ENCODE measurements at places on chromosomes 3 and 15. TPM values are rescaled to one million over a fixed set of nuclear protein-coding genes. Genes with fewer than 3 reads are reported as not detected.

The ALDH1A2 gene
- 0.46 TPM for total RNA-seq

- peak; percentile 39 for DNase-seq
Measured at GRCh38 chr3:195467641-195468390, 25.0 kb upstream of the ACAP2 start.

DNA sequence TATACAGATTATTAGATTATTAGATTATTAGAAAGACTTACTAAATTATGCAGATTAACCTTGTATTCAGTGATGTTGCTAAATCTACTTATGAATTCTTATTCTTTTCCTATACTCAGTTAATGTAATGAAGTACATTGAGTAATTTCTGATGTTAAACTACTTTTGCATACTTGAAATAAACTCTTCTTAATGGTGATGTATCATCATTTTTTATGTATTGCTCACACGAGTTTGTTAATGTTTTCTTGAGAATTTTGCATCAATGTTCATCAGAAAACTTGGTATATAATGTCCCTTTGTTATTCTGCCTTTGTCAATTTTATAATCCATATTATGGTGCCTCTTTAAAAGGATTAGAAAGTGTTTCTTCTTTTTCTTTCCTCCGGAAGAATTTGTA lies 163.2 kb upstream of the COL8A1 start:
- DNase-seq = no peak

GRCh38 chr3:71662568-71662967 lies 62.6 kb downstream of the EIF4E3 start:
- no peak for DNase-seq

DNA sequence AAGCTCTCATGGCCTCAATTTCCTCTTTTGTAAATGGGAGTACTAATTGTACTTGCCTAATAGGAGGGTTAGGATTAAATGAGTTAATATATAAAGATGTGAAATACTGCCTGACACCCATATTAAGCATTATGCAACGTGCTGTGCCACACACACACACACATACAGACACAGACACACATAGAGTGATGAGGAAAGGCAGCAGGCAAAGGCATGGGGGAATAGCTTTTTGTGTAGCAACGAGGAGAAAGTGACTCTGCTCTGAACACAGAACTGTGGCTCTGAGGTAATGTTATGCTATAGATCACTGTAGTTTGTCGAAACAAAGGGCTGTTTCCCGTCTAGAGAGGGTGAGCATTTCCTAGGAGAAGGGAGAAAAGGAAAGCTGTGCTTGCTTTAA lies 233.3 kb upstream of the SLCO3A1 start:
- no peak for DNase-seq

DNA sequence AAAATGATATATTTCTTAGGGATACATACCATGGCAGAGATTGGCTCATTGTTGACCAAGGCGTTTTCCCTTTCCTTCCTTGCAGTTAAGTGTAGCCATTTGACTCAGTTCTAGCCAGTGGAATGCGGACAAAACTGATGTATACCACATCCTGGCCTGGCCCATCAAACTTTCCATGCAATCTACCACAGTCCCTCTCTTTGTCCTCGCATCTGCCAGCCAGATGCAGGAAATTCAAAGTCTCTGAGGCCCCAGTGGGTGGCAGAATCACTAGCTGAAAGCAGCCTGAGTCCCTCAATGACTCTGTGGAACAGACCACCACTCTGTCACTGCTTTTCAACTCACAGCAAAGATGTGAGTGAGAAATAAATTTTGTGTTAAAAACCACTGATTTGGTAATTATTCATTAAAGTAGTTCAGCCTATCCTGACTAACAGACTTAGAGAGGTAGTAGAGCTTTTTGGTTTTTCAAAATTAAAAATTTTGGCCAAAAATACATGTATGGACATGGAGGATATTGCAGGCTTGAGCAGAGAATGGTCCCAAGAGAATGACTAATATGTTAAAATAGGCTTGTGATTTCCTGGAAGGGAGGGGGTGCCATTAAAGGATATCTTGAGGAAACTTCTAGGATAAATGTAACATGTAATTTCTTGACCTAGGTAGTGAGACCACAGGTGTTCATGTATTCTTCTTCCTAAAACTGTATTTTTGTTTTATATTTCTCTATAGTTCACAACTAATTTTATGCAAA lies 10.9 kb downstream of the LRRFIP2 start:
- peak; percentile 76 for DNase-seq

GRCh38 chr3:108528459-108529252 lies 18.3 kb upstream of the MYH15 start:
- no peak for DNase-seq

DNA sequence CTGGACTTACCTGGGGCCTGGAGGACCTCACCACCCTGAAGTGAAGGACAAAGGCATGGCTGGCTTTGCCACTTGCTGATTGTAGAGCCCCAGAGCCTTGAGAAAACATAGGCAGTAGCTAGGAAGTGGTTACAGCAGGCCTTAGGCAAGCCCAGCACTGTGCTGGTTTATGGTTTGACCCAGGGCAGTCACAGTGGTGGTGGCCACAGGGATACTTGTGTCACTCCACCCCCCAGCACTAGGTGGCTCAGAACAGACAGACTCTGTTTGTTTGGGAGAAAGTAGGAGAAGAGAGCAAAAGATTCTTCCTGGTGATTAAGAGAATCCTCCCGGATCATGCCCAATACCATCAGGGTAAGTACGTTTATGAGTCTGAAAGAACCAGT lies 13.2 kb upstream of the COL8A1 start:
- no peak for DNase-seq

- DNase-seq = no peak
Measured at GRCh38 chr3:59235634-59236012, 185.8 kb upstream of the CFAP20DC start.

GRCh38 chr3:162512488-162512887 lies 1015.9 kb downstream of the OTOL1 start:
- no peak for DNase-seq

The PATL2 gene
- total RNA-seq = 0.57 TPM

The RASGRP1 gene
- not detected for total RNA-seq

DNA sequence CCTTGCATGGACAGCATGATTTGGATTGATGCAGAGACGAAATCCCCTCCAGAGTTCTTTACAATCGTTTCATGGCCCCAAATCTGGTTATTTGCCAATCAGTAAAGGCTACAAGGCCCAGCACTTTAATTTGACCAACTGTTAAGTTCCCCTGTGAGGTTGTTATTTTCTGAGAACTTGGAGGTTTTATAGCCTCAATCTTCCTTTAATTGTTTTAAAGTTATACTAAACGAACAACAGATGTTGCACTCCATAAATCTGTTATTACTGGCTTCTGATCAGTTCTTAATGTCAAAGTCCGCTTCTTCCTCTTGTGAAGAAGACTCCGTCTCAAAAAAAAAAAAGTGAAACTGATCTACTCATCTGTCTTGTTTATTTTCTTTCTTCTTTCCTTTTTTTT lies 30.8 kb downstream of the LARP6 start:
- no peak for DNase-seq

DNA sequence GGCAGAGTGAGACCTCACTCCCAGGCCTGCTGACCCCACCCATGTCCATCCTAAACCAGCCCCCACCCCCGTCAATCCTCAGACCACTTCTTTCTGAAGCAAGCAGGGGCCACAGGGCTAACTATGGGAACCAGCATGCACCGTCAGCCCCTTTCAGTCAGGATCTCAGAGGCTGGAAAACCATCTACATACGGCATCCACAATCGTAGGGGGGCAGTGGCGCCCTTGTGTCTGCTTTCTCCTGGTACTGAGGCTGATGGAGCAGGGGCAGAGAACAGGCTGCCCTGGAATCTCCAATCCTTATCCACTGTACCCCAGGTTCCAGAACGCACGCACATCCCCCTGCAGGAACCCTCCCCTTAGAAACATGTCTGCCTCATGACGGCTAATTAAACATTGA lies 56.6 kb downstream of the XXYLT1 start:
- DNase-seq = no peak

DNA sequence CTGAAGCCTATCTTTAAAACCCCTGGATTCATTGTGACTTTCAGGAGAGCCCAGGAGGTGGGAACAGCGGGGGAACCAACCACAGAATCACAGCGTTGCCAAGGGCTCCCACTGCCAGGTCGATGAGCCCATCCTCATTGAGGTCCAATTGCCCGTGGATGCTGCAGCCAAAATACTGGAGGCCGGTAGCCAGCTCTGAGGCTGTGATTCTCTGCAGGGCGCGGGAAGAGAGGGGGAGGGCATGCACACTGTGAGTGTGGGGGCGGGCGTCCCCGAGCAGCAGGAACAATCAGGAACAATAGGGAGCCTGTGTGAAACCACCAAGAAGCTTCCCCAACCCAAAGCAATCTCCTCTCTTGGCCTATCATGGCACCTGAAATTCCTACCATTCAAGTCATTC lies 53.4 kb downstream of the FEM1B start:
- DNase-seq = no peak

GRCh38 chr3:119723022-119723421 lies 20.2 kb downstream of the CFAP91 start:
- DNase-seq = no peak

DNA sequence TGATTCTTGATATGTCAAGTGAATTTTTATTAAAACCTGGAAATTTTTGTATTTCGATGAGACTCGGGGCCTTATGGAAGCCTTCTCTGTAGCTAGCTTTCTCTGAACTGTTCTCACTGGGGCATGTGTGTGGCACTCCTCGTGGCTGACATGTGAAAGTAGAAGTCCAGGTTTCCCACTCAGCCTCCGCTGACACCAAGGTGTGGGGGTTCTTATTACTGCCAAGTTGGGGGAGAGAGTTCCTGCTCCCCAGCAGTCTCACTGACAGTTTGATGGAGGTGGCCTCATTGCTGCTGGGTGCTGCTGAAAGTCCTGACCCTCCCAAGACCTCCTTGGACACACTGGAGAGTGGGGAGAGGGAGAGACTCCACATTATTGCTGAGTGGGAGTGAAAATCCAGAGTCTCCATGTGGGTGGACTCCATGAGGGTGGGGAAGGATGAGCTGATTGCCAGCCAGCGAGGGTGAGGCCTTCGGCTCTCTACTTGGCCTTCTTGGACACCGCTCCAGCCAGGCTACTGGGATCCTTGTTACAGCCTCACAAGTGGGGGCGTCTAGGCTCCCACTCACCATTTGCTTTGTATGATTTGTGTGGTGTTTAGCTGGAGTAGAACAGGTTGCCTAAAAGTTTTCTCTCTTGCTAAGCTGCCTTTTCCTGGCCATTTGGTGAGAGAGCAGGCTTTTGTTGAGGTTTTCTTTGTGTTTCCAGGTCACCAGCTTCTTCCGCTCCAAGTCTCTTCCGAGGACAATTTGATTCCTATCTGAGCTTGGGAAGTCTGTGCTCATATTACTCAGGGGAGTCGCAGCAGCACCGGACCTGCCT lies 64.1 kb downstream of the LSM3 start:
- no peak for DNase-seq

GRCh38 chr15:91529534-91529933 lies 324.0 kb upstream of the SLCO3A1 start:
- no peak for DNase-seq

- no peak for DNase-seq
Measured at GRCh38 chr15:56460071-56460470, 4.9 kb downstream of the MNS1 start.

Data from LHCN-M2 (cell line).